ENCODE measurements at places on chromosomes 1 and 21.

DNA sequence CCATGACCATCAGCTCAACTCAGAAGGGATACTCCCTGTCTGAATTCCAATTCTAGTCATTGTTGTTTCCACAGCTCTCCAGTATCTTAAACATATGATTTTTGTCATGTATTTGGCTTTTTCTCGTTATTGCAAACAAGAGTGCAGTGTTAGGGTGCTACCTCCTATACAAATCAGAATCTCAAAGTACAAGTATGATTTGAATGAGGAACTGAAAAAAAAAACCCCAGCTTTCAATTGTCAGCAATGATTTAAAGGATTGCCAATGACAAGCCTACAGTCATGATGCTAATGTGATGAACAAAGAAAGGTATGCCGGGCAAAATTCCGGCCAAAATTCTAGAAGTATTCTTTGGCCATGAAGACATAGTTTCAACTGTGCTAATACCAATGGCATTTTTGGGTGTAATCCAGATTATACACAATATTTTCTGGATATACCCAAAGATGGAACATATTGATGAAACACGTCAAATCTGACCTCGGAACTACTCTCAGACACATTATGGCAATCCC lies 14.9 kb downstream of the TMEM35B start:
- no peak for DNase-seq

DNA sequence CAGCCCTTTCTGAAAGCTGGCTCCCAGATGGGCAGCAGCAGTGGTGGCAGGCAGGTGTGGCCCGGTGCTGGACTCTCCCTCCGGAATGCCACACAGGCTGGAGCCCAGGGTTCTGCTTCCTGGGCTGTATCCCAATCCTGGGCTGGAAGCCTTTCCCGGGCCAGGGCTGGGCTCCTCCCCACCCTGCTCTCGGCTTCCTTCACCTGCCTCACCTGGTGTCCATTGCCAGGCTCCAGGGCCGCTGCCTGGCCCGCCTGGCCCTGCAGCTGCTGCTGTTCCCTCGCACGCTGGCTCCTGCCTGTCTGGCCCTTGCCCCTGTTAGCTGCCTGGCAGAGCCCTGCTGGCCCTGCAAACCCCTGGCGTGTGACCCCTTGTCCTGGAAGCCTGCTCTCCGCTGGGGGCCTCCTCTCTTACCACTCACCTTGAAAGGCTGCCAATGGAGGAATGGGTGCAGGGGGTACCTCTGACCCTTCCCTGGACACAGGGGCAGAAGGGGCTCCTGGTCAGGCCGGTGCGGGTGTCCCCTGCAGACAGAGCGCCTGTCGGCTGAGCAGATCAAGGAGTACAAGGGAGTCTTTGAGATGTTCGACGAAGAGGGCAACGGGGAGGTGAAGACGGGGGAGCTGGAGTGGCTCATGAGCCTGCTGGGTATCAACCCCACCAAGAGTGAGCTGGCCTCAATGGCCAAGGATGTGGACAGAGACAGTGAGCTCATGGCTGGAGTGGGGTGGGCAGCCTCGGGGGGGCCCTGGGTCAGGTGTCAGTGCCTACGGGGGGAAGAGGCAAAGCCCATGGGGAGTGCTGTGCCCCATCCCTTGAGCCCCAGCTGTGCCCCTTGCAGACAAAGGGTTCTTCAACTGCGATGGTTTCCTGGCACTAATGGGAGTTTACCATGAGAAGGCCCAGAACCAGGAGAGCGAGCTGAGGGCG lies 1.1 kb downstream of the CALML6 start:
- no peak for DNase-seq

DNA sequence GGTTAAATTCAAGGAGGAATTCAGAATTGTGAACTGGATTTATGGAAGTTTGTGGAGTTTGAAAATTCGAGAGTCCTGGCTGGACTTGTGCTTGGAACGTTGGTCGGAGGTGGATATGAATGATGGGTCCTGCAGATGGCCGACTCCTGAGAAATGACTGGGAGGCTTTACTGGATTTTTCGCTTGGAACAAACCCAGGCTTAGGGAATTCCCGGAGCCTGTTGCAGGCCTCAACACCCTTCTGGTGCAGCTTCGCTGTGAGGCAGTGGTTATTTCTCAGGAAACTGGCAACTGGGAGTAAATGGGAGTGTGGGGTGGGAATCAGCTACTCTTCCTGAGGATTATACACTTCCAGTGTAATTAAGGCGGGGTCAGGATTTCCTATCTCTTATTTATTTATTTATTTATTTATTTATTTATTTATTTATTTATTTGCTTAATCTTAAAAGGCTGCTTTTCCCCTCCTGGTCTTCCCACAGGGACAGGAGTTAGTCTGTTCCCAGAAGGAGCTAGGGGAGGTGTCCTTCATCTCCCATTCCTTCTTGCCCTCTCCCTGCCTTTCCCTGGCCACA lies 21.1 kb downstream of the MAPKAPK2 start:
- no peak for DNase-seq

DNA sequence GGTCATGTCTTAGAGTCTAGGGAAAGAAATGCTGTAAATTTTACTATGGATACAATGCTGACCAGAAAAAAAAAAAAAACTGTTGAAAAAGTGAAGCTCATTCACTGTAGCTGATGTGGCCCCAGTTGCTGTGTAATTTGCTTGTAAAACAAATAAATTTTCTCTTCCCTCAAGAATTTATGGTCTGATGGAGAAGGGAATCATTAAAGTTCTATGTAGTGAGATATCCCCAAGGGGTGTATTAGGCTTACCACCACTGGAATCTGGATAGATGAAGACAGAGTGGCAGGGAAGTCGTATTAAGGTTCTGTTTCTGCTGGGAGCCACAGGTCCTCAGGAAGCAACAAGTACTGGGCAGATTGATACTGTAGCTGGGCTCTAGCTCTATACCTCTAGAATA lies 860.0 kb downstream of the LTN1 start:
- no peak for DNase-seq

DNA sequence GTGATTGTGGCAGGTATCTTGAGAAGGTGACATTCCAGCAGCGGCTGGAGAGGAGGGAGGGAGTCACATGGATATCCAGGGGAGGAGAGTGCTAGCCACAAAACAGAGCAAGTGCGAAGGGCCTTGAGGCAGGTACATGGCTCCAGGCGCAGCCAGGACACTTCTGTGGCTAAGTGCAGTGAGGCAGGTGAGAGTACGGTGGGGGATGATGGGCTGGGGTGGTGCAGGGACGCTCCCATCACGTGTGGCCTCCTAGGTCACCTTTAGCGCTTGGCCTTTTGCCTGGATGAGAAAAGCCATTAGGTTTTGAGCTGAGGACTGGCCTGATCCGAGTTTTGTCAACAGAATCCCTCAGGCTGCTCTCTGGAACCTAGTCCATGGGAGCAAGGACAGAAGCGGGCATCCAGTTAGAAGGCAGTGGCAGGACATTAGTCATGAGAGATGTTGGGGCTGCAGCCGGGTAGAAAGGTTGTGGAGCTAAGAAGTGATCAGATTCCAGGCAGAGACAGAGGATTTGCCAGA lies 31.6 kb downstream of the SMYD2 start:
- DNase-seq, result no peak

- DNase-seq, result no peak
Observed at GRCh38 chr1:208933984-208934525, 649.5 kb upstream of the CAMK1G start.

DNA sequence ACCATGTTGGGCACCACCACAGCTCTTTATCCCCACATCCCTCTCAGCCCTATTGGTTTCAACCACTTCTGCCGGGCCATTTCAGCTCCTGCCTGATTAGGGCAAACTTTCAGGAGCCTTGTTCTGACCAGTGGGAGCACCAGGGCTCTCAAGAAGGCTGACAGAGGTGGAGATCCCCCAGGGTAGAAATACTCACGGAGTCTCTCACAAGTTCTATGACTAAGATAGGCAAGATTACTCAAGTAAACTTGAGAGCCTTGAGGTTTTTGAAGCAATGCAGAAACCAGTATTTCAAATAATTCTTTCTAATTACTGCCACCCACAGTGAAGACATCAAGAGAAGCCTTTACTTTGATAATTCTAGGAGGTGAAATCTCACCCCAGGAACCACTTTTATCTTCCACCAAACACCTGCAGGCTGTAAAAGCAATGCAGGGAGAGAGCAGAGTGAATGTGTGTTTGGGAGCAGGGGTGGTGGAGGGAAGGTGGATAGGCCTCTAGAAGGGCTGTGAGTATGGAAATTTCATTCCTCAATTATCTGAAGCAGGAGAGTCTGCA lies 6.6 kb upstream of the PTCH2 start:
- no peak for DNase-seq

DNA sequence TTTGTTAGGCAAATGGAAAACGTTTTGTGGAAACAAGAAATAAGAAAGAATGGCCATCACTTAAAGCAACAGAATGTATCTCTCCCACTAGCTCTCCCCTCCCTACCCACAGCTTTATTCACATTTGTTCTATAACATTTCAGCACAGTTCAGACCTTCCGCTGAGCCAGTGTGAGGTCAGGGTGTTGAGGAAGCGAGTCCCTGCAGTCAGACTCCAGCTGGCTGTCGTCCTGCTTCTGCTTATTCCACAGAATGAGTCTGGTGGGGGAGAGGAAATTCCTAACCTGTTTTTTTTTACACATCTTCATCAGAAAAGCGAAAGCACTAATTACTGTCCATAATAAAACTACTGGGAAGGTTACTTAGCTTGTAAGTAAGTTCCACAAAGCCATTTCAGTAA lies 39.0 kb downstream of the MRPL39 start:
- DNase-seq, result no peak

DNA sequence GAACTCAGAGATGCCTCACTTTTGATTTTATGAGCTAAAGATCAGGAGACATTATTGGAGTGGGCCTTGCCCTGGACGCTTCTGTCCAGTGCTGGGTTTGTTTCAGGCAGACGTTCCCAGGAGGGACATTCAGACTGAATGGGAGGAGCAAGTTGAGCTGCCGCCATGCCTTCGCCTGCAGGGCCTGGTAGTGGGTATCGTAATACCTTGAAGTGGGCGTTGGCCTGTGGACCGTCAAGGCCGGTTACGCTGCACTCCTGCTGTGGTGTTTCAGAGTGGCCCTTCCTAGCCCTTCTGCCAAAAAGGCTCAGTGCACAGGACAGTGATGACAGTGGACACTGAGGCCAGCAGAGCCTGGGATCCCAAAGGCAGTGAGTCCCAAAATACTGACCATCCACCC lies 1.6 kb downstream of the FAM3B start:
- DNase-seq, result no peak

- no peak for DNase-seq
Observed at GRCh38 chr1:212432272-212432660, 454 bp upstream of the NENF start.

DNA sequence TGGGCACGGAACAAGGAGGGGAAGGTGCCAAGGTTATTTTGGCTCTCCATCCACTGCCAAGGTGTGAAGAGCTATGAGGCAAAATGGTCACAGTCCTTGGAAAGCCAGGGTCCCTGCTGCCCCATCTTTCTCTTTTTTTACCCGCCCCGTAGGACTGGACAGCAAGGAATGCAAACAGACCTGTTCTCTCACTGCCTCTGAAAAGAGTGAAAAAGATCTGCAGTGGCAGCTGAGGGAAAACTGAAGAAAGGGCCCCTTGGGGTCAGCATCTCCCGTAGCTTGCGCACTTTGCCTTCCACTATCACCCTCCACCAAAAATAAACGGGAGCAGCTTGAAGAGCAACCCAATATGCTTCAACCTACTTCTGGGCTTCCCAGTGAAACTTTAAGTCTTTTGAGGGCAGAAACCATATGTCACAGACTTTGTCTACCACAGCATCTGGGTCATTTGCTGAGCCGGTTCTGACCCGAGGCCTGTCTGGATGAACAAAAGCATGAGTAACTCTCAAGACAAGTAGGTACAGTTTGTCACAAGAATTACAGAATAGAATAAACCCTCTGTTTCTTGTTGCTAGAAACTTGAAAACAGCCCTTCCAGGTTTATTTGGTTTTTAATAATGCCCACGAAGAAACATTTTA lies 9.4 kb upstream of the KIF14 start:
- DNase-seq, result no peak

DNA sequence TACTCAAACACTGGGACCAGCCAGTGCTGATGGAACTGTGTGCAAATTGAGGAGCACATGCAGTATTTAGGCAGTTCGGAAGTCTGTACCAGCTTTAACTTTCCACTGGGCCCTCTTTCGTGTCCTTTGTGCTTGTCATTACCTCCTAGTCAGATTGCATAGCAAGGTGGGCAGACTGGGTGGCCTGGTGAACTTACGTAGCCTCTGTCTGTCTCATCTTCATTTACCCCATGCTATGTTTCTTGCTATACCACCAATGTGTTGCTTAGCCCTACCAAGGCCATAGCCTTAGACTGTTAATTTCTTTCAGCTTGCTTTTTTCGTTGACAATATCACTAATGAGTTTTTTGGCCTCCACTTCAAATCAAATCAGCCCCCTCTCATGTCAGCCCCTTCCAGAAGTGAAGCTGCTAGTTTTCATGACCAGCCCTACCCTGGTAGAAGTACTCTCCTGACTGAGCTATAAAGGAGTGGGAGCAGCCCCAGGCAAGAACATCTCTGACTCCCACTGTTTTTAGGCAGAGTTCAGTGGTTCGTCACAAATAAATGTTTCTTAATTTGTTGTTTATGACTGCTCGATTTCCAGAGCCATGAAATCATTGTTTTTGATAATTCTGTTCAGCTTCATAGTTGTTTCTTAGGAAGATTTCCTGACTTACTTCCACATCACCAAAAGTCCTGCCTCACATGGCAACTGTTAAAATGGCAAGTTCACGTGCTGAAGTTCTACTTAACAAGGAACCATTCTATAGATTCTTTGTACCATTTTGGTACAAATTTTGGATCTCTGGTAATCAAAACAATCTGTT lies 19.3 kb downstream of the PRKACB start:
- no peak for DNase-seq

DNA sequence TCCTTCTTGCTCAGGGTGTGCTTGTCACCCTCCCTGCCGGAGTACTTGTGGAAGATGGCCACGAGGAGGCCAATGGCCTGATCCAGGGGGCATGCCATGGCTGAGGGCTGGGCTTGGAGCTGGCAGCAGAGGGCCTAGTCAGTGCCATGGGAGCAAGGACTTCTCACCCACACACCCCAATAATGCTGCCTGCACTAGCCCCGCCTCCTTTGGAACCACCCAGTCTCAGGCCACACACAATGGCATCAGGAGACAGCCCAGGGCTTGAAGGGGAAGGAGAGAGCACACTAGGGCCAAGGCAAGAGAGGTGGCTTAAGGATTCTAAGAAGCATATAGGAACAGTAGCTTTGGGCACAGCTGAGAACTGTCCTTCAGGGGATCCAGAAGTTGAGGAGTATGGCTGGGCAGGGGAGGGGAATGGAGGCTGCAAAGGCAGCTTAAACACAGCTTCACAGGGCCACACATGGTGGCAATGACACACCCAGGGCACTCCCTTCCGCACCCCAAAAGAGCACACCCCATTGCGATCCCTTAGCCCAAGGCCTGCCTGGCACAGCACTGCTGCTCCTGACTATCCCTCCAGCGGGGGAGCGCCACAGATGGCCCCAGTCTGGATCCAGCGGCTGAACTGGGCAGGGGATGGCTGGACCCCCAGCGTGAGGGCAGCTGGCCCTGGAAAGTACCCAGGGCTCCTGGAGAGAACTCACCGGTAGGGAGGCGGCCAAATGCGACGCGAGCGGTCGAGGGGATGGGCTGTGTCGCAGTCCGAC lies at the start of gene S100A6:
Gene S100A6 (minus strand): TSS at position 750 of the 770 bp plus-strand sequence. CDS start 652 bp downstream, at position 98.
- DNase-seq, result no peak

Data from NCI-H1105 treated with DMSO at 0.1 percent for 48 hours (cell line).